NCI-H1436 (cell line): ENCODE measurements at places on chromosomes 4 and X.

GRCh38 chrX:24870143-24870542 is 145.6 kb downstream of the ARX start:
- DNase-seq = no peak

DNA sequence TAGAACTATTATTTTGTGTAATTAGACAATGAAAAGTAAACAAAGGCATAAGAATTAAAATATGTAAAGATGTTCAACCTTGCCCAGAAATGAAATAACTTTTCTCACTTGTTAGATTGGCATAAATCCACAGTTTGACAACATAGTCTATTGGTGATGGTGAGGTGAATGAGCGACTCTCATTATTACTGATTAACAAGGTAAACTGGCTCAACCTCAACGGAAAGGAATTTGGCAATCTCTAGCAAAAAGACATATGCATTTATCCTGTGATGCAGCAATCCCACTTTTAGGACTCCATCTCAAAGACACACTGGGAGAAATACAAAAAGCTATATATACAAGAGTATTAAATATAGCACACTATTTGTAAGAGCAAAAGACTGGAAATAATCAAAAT is 22.3 kb downstream of the UBA6 start:
- DNase-seq = no peak

DNA sequence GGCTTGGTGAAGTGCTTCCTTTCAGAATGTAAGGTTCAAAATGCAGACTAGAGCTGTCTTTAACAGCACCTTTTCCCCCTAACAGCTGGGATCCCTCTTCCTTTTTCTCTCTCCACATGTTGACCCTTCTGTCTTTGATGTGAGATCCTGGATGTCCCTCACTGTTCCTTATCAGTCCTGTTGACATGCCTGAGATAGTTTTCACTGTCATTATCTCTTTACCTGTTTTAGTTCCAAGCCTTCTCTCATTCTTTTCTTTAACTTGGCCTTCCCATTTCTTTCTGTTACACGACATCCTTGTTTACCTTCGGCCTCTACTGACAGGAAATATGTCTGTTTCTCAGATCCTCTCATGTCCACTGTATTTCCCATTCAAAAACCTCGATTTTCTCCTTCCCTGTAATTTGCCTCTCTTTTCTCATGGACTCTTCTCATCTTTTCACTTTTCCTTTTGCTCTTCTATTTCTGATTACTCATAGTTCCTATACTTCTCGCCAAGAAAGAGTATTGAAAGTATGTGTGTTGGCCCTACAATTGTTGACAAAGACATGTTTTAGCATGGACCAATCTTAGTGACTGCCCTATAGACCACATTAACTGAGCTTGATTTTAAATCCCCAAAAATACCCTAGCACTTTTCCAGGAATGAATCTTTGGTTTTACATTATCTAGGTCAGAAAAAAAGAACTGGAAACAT is 1.2 kb upstream of the SOWAHB start:
- no peak for DNase-seq

DNA sequence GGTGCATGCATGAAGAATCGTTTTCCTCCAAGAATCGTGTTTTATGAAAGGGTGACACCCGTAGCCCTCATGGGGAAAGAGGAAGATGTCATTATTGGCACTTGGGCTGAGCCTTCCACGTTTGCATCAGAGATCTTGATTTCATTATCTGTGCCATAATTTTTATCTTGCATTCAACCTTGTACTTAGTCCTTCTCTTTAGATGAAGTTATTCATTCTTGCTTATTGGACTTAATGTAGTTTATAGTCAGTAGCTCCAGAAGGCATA is 66.8 kb downstream of the GAB1 start:
- DNase-seq = no peak

- peak; percentile 56 for DNase-seq
Observed at GRCh38 chr4:173252024-173252935, 81.9 kb downstream of the HMGB2 start.

DNA sequence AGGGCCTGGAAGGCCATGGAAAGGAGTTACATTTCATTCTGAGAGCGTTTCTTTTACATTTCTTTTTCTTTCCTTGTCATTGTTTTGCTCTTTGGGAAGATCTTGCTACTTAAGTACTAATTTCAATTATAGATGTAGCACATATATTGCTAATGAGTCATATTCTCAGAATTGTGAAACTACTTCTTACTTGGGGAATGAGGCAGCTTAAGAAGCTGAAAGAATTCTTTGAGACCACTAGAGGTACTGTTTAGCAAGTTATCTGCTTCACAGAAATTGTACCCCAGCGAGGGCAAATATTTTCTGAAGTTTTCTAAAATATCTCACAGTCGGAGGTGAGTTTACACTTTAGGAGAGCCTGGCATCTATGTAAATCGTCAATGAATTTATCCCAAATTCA is 100.6 kb downstream of the AFF2 start:
- DNase-seq = no peak

- no peak for DNase-seq
Observed at GRCh38 chr4:88993246-88993645, 63.7 kb downstream of the FAM13A start.

DNA sequence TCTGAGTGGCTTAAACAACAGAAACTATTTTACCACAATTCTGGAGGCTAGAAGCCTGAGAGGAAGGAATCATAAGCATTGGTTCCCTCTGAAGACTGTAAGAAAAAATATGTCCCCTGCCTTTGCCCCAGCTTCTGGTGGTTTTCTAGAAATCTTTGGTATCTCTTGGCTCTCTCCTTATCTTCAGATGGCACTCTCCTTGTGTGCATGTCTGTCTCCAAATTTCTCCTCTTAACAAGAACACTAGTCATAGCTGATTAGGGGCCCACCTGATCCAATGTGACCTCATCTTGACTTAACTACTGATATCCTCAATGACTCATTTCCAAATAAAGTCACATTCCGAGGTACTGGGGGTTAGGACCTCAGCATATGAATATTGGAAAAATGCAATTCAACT is 635.0 kb upstream of the NR3C2 start:
- no peak for DNase-seq

DNA sequence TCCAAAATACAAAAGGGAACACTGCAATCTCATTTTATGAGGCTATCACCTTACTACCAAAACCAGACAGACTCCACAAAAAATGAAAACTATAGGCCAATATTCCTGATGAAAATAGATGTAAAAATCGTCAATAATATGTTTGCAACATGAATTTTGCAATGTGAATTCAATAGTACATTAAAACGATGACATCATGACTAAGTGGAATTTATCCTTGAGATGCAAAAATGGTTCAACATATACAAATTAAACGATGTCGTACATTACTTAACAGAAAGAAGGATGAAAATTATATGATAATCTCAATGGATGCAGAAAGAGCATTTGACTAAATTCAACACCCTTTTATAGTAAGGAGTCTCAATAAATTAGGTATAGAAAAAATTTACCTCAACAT is 123.0 kb downstream of the AREG start:
- DNase-seq = no peak

- no peak for DNase-seq
Observed at GRCh38 chrX:52410439-52411394, 41.9 kb downstream of the XAGE2 start.

GRCh38 chr4:38132107-38132673 is 172.0 kb downstream of the PTTG2 start:
- no peak for DNase-seq

GRCh38 chr4:67853336-67853735 is 30.5 kb downstream of the TMPRSS11D start:
- DNase-seq = no peak

DNA sequence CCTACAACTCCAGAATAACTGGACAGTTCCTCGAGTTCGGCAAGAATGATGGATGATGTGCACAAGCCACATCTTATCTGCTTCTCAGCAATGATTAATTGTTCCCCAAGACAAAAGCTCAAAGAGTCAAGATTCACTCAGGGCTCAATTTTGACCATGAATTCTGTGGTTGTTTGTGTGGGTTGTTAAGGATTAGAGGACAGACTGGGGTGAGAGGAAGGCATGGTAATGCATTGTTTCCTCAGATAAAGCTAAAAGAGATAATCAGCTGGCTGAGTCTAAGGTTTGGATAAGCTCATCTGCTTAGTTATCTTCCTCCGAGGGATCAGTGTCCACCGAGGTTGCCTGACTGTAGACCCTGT is 161.0 kb downstream of the CPEB2 start:
- no peak for DNase-seq

GRCh38 chrX:31212856-31213748 is 141.3 kb upstream of the FTHL17 start:
- no peak for DNase-seq

DNA sequence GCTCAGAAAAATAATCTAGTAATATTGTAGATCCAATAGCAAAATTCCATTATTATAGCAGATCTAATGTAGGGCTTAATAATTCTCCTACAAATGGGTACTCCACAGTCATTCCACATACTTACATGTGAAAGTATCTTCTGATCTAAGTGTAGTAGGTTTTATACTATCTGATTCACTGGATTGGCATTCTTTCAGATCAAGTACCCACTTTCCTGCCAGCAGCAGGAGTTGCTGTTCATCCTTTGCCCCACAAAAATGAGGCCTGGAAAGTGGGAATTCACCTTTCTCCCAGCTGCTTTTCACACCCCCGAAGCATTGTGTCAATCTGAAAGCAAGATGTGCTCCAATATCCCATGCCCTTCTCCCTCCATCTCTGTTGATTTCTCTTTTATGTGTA is 77.1 kb upstream of the RXFP1 start:
- no peak for DNase-seq

DNA sequence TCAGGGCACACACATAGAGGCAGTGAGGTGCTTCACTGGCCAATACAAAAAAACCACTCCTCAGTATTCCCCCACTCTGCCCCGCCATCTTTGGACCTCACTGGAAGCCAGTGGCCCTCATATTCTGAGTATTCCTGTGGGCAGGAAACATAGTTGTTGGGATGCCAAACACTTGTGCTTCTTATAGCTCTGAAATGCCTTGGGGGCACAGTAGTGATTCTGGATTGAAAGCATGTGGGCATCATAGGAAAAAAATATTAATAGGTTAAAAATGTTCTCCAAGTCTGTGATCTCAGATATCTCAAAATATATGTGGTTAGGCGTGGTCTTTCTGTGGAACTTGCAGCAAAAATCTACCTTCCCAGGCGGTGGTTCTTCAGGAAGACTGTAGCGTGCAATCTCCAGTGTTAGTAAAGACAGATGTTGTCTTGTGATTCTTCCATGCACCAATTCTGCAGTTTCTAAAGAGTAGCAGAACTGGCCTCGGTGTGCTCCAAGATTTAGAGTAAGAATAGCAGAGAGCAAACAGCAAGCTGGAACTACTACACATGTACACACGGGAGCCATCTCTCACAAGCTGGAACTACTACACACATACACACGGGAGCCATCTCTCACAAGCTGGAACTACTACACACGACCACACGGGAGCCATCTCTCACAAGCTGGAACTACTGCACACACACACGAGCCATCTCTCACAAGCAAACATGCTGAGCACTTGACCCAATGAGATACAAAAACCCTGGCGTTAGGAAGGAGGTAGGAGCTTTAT is 8.0 kb upstream of the TENM3 start:
- no peak for DNase-seq

DNA sequence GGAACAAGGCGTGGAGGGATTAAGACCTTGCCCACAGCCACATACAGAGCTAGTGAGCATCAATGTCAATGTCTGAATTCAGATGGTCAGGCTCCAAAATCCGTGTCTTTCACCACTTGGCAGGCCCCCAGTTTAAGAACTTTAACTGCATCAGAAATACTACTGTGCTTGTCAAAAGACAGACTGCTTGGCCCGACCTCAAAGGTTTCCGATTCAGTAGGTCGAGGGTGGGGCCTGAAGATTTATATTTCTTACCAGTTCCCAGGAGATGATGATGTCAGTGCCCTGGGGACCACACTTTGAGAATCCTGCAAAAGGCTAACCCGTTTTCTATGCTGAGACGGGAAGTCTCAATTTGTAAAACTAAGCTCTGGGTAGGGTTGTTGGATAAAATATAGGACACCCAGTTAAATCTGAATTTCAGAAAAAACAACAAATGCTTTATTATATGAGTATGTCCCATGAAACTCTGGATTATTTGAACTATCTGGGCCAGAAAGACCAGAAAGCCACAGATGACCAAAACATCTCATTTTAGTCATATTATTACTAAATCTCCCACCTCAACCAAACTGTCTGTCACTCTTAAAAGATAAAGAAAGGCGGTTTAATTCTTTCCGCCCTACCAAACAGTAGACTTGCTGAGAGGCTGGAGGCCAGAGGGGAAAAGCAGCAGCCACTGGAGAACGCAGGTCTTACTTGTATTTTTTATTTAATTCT is 42.7 kb downstream of the GATB start:
- no peak for DNase-seq

GRCh38 chr4:94534401-94535312 is 82.9 kb downstream of the PDLIM5 start:
- no peak for DNase-seq

DNA sequence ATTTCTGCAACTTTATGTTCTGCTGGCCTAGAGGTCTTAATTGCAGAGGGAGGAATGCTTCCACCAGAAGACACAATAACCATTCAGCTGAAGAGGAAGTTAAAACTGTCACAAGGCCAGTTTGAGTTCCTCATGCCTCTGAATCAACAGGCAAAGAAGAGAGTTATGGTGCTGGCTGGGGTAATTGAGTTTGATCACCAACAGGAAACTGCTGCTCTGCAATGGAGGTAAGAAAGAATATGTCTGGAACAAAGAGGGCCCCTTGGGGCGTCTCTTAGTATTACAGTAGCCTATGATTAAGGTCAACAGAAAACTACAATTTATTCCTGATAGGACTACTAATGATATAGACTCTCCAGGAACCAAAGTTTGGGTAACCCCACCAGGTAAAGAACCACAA is 744.0 kb downstream of the FSTL5 start:
- no peak for DNase-seq

DNA sequence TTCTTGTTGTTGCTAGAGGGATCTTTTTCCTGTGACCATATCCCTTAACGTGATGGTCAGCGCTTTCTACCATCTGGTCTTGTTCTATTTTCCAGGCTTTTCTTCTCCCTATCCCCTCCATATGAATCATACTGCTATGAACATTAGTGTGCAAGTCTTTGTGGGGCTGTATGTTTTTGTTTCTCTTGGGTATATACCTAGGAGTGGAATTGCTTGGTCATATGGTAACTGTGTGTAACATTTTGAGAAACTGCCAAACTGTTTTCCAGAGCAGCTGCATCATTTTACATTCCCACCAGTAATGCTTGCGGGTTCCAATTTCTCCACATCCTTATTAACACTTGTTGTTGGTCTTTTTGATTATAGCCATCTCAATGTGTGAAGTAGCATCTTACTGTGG is 121.4 kb downstream of the SPRY1 start:
- DNase-seq = no peak

- DNase-seq = peak; percentile 41
Observed at GRCh38 chrX:102651242-102652011, at the start of gene GPRASP1. TSS of gene GPRASP1 (plus strand) at chrX:102651483. CDS start at chrX:102653914, 2,431 bp downstream.

- DNase-seq = no peak
Observed at GRCh38 chr4:17230727-17231126, 281.2 kb downstream of the QDPR start.

DNA sequence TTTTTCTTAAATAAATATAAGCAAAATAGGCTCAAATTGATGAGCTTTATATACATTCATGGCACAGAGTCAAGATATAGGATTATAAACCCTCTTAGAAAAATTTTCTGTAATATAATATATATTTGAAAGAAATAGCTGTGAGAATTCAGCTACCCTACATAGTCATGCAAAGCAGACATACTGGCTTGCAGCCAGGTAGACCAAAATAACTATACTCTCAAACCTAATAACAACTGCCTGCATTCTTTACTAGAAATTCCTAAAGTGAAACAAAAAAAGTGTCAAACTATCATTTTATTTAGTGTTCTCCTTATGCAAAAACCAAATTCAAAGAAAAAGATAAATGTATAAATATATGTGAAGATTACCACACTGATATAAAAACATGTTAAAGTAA is 1390.2 kb downstream of the C4orf33 start:
- no peak for DNase-seq
